ENCODE measurements at places on chromosomes 6 and 20.

GRCh38 chr6:157800420-157801237, 22.4 kb upstream of the SNX9 start:
- no peak for DNase-seq

DNA sequence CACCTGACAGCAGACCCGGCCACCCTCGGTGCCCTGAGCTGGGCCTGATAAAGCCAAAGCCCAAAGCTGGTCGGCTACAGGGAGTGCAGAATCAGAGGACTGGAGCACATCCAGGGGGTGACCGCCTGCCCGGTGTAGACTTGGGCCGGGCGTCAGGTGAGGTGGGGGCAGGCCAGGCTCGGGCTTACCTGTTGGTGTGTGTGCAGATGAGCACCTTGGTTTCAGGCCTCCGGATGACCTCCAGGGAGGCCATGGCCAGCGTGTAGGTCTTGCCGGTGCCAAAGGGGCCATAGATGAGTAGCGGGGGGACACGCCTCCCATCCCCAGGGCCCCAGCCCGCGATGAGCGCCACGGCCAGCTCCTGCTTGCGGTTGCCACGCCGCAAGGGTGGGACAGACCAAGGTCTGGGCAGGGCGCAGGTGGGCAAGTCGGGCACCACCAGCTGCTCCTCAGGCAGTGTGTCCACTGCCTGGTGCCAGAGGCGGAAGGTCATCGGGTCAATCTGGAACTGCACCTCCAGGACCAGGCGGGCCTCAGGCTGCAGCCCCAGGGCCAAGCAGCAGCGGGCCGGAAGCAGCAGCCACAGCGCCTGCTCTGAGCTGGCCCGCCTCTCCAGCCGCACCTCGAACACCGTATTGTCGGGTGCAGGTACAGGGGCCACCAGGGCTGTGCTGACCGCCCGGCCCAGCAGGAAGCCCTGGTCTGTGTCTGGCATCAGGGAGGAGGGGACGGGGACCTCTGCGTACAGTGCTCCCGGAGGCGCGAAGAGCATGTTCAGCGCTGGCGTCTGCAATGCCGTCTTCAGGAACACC, 5.7 kb downstream of the HELZ2 start:
- no peak for DNase-seq

DNA sequence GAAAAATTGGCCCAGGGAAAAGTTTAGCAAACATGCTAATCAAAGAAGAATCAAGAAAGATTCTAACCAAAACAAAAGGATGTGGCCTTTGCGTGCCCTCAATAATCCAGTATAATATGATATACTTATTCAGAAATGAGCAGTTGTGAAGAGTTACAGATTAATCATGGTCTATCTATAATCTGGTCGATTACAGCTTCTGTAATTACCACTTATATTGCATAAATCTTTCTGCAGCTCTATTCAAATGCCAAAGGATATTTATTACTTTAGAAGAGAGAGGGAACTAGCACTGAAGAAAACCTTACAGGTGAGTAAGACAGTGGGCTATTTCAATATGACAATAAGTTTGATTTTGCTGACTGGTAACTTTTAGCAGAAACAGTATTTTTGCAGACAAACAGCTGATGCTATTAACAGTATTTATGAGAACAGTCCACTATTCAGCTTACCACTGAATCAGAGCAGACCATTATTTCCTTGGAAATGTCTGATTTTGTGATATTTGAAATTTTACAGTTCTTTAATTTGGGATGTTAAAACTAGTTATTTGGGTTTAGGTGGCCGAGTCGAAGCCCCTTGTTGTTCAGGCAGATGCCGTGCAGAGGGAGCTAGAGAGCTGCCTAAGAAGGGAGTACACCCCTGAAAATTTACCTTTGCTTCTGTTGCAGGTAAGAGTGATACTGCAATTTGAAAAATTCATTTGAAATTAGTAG, 92.2 kb downstream of the CEP57L1 start:
- peak; percentile 35 for DNase-seq

DNA sequence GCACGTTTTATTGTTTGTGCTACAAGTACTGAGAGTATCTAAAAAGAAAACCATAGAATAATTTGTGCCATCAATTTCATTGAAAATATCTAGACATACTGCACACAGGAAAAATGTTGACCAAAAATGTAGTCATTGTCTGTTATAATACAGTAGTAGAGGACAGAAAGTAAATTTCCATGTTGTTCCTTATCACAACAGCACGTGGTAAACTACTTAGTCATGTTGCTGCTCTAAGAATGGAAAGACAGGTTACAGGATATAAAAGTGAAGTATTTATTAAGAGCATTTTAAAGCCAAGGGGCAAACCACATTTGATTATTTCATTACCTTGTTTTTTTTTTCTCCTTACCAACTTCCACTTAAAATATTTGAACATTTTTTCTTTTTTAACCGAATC, 89.0 kb upstream of the CEP85L start:
- DNase-seq = no peak

DNA sequence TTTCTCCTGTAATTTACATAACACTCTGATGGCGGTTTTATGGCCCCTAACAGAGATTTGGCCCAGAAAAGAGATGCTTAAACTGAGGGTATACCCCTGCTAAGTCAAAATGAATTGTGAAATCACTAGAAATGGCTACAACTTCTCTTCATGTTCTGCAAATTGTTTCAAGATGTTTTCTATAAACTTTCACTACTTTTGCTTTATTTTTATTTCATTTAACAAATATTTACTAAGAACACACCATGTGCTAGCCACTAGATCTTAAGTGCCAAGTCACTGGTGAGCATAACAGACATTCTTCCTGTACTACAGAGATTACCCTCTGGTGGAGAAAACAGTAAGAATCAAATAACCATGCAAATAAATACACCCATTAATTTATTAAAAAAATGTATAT, 87.6 kb downstream of the KCNQ5 start:
- no peak for DNase-seq

GRCh38 chr6:6918216-6918983, 189.4 kb upstream of the RREB1 start:
- no peak for DNase-seq

GRCh38 chr6:105324386-105324950, 78.4 kb downstream of the PREP start:
- DNase-seq = no peak

DNA sequence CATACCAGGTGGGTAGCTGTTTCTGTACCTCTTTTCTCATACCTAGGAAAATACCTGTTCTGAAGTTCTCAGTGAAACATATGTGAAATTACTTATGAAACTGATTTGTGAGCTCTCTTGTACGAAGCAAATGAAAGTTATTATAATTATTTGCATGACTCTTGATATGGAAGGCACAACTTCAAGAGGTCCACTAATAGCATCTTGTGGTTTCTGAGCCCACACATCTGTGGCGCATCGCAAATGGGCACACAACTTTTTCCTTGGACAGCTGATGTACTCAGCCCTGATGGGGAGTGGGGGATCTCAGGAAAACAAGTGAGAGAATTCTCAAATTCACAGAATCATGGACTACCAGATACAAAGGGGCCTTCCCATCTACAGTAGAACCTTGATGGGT, 432.3 kb downstream of the CD83 start:
- DNase-seq = no peak

- no peak for DNase-seq
Observed at GRCh38 chr20:61912665-61913422, 152.8 kb downstream of the TAF4 start.

GRCh38 chr20:49846206-49846807, 33.7 kb downstream of the SLC9A8 start:
- peak; percentile 17 for DNase-seq

GRCh38 chr20:62643521-62644043, 1.3 kb downstream of the SLCO4A1 start:
- no peak for DNase-seq

DNA sequence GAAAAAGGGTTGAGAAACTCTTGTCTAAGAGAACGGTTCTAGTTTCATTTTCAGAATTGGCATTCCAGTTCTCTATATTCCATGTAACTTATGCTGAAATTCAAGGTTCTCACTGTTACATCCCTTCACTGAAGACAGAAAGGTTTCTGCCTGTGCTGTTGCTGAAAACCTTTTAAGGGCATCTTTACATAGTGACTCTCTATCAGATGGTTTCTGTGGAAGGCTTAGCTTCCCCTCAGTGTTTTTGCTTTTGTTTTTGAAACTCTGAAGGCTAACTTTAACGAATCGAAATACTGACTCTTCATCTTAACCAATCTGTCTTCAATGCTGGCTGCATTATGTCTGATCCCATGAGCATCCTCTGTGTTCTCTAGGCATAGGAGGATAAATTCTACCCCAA, 1286.2 kb upstream of the EYS start:
- no peak for DNase-seq

DNA sequence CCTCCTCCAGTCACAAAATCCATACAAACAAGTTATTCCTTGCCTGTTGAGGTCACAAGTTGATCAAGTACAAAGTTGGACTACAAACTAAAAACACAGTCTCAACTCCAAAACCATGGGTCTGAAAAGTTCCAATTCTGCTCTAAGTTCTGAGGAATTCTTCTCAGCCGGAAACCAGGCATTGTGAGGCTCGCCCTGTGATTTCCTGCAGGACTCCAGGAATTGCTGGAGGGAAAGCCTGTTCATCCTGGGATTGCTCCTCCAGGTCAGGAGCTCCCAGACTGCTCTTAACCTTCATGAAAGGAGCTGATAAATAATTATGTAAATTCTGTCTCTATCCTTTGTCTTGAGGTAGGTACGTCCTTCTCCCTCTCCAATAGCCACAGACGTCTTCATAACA, 8.5 kb downstream of the TRAM2 start:
- DNase-seq = no peak

- no peak for DNase-seq
Observed at GRCh38 chr6:144131248-144131709, 19.0 kb upstream of the STX11 start.

GRCh38 chr6:133698272-133698671, 190.6 kb upstream of the TCF21 start:
- no peak for DNase-seq

GRCh38 chr6:50653253-50653652, 60.1 kb upstream of the TFAP2D start:
- DNase-seq = no peak

DNA sequence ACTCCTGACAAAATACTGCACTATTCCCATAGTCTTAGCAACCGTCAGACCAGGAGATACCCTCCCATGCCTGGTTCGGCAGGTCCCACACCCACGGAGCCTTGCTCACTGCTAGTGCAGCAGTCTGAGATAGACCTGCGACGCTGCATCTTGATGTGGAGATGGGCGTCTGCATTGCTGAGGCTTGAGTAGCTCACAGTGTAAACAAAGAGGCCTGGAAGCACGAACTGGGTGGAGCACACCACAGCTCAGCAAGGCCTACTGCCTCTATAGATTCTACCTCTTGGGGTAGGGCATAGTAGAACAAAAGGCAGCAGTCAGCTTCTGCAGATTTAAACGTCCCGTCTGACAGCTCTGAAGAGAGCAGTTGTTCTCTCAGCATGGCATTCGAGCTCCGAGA, 25.4 kb downstream of the TMEM244 start:
- DNase-seq = no peak

DNA sequence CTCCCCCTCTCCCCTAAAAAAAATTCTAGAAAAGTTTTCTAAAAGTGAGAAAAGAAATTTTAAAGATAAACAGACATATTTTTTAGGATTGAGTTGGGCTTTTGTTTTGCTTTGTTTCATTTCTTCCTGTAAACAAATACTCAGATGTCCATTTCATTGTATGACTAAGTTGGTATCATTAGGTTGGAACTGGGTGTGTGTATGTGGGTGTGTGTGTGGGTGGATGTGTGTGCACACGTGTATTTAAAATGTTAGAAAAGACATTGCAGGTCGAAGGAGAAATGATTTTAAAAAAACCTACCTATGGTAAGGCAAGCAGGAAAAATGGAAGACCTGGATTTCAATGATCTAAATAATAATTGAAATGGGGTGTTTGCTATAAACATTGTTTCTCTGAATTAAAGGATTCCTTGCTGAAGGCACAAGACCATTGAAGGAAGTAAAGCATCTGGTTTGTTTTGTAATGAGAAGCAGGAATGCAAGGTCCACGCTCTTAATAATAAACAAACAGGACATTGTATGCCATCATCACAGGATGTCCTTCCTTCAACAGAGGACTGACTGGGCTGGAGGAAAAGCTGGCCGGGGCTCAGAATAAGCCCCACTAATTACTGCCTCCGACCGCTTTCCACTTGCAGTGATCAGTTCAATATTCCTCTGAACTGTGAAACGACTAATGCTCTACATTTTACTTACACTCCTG, 996 bp upstream of the PRDM1 start:
- DNase-seq = no peak

DNA sequence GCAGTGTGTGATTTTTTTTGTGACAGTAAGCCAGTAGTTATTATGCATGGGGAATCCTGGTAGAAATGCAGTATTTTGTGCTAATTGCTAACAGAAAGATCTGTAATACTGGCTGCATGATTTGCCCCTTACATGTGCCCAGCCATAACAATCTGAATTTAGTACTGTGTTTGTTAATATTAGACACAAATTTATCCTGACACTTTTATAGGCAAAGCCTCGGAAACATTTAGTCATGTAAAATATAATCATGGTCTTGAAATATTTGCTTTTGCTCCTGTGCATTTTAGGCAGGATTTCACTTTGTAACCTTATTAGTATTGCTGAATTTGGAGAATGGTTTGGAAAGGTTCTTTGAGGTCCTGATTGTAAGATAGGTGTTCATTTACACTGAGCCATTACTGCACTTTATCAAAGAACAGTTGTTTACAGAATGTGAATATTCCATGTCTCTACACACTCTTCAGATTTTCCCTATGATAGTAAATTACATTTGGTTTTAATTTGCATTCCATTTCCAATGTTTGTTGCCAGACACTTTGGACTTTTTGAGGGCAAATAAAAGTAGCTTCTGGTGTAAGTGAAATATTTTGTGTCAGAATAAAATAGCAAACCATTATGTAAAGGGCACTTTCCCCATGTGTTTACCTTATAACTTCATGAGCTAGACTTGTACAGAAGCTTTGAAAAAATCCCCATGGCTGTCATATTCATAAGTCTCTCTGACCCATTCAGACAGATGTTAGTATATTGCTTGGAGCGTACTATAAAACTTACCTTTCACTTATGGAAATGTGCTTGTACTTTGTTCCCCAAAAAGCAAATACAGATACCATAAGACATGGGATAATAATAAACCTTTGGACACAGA, 349.9 kb downstream of the ARHGAP18 start:
- no peak for DNase-seq
